ENCODE measurements at places on chromosomes 2 and 18.

GRCh38 chr2:119860924-119861323 is 101.2 kb downstream of the PTPN4 start:
- DNase-seq, result no peak

DNA sequence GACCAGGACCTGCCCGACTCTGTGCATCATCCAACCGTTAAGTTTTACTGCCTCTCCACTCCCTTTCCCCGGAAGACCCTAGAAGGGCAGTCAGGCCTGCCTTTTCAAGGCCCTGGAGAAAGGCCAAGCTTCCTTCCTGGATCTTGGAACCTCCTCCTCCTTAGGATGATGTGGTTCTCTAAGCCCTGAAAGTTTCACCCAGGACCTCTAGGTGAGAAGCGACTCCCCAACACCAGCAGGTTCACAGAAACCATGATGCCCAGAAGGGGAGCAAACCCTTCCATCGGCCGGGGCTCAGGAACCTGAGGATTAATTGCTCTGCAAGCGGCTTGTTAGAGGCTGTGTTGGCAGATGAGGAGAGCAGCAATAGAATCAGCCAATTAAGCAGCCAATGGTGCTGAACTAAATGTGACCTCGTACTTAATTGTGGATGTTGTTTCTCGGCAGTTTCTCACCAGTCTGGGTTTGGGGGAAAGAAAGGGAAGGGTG is 94.2 kb upstream of the FZD7 start:
- DNase-seq, result no peak

DNA sequence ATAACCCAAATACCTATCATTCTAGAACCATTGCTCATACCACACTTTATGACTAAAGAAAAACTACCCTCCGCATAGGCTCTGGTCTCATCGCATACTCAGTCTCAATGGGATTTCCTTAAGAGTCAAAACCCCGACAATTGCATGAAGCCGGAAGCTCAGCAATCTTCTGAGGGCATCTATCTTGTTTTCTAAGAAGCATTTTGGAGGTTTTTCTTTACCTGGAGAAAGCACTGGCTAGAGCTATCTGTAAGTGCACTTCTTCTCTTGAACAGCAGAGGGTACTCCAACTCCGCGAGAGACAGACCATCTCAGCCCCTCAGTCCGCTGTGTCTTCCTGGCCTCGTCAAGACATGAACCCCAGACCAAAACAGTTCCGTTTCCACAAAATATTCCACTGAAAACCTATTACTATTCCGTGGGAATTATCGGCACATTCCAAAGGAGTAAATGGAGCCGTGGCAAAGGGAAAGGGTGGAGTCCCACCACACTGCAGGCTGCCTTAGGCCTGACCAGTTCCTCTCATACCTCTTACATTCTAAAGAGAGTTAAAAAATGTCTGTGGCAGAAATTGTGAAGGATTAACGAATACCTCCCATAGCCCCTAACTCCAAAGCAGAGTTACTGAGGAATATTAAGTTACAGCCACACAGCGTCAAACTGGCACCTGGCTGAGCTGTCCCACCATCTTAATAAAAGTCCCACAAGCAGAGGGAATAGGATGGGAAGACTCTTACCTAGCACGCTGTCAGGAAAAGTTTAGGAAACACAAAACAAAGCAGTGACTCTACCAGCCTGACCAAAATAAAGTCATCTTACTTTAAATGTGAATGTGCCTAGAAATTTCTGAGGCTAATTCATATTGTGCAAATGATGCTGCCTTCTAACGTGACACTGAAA is 325.6 kb upstream of the VRK2 start:
- DNase-seq, result peak; percentile 27

- DNase-seq, result no peak
These were observed 46.5 kb downstream of the IL1RL2 start for GRCh38 chr2:102233132-102233884.

GRCh38 chr18:45688833-45689232 is 35.1 kb upstream of the SLC14A1 start:
- DNase-seq, result no peak

DNA sequence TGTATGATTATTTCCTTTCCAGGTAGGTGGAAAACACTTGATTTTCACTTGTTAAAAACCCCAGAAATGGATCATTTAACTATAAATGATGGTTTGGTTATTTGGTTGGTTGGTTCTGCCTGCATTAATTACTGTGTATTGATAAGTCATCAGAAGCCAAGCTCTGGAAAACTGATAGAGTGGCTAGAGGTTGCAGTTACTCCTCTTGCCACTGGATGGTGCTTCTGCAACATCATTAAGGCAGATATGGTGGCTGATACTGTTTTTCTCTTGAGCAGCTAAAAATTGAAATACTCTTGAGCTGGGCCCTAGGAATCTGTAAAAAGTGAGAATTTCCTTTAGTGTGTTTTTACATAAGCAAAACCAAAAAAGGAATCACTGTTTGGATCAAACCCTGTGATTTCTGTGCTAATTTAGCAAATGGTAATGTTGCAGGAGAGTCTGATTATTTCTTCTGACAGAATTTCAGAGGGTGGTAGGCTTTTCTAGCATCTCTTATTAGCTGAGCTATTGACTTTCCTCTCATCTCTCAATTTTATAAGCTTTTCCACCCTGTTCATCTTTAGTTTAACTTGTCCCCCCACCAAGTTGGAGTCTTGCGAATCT is 54.3 kb downstream of the RAB10 start:
- DNase-seq, result no peak

GRCh38 chr2:233464056-233464455 is 102.5 kb downstream of the USP40 start:
- no peak for DNase-seq

DNA sequence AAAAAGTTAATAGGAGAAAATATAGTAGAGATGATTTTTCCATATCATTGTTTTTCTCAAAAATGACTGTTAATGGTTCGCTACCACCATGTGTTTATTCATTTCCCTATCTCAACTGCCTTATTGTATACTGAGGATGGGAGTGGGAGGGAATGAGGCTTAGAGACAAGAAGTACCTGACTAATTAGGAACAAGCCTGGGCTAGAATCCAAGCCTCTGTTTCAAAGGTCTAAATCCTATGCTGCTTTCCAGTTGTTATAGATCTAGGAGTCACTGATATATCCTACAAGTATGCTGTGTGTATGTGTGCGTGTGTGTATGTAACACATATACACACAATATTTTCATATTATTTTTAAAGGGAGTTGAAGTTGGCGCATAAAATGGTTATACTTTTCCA is 465.9 kb downstream of the EPHA4 start:
- peak; percentile 7 for DNase-seq

- no peak for DNase-seq
These were observed 14.5 kb upstream of the MAT2A start for GRCh38 chr2:85524336-85524908.

DNA sequence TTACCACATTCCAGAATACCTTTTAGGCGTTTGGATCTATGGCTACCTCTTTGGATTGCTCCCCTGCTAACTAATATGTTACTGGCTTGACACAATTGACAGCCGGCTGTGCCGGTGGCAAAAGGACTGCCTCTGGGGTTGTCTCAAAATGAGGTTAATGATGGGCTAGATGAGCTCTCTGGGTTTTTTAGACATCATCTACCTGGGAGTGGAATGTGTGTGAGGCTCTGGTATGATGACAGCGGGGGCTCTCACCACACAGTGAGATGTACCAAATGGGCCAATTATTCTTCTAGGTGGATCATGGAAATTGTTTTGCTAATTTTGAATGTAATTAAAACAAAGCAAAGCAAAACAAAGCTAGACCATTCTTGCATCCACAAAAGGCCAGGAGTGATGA is 391.1 kb upstream of the SPRED2 start:
- DNase-seq, result no peak

GRCh38 chr18:76495006-76495370 is at the start of gene ZNF516:
Gene ZNF516 (minus strand): TSS chr18:76495242. CDS start chr18:76443054, 52,188 bp downstream.
- DNase-seq, result no peak

GRCh38 chr2:109516445-109517117 is 97.2 kb downstream of the SEPTIN10 start:
- no peak for DNase-seq

GRCh38 chr18:61132031-61132430 is 201.2 kb upstream of the CDH20 start:
- no peak for DNase-seq

GRCh38 chr2:137175246-137175645 is 409.9 kb downstream of the THSD7B start:
- no peak for DNase-seq

DNA sequence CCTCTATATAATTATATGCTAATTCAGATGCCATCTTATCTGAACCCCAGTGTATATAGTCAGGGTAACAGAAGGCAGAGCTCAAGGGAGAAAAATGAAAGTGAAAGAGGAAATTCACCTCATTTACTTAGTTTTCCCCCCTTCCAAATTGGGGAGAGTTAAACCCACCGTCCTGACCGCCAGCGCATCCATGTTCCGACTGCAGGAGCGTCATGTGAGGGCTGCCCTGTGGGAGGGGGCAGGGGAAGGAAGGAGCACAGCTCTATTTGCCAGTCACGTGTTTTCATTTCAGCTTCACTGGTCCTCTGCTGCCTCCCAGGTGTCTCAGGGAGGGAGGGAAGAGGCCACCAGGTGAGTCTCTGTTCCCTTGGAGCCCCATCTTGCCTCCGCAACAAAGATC is 13.2 kb downstream of the CNNM4 start:
- peak; percentile 41 for DNase-seq

DNA sequence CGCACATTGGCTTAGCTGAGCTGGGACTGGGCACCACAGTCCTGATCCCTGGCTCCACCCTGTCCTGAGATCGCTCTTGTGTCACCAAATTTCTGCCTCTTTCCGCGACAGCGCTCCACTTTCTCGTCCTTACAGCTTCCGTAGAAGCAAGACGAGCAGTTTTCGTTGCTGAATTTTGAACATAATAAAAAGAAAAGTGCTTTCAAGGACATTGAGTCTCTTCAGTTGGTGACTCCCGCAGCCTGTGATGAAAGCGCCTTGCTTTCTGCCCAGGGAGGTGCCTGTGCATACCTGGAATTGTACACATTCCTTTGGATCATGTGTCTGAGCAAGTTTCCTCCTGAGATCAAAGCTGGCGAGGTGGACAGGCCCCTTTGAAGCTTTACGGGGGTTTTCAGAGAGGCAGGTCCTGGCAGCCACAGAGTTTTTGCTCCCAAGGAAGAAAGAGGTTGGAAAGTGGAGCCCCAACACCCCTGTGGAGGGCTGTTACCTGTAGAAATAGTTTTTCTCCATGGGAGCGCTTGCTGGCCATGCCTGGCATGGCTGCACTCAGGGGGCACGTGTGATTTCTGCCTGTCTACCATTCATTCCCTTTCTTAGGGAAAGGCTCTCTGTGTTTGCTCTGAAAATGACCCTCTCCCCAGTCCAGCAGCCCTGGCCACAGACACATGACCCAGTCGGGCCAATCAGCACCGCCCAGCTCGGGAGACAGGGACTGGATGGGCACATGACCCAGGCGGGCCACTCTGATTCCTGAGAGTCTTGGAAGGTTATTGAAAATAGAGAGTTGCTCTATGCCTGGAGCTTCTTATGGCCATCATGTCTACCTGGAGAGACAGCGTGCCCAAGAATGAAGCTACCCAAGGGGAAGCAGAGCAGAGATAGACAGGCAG is 115.6 kb upstream of the OTOS start:
- DNase-seq, result no peak

DNA sequence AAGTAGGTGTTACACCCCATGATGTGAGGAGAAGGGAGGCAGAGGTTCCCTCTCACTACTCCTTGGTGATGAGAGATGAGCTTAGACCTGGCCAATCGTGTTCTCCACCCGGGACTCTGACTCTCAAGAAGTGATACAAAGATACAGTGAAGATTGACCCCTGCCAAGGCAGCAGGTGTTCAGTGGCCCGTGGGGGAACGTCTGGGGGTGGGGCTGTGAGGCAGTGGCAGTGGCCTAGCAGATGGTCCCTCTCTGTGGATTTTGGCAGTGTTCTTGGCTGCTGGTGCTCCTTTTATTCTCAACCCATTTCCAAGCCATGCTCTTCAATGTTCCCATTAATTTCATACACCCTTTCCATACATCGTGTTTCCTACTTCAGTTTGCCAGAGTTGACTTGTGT is 120.4 kb upstream of the NEDD4L start:
- no peak for DNase-seq

DNA sequence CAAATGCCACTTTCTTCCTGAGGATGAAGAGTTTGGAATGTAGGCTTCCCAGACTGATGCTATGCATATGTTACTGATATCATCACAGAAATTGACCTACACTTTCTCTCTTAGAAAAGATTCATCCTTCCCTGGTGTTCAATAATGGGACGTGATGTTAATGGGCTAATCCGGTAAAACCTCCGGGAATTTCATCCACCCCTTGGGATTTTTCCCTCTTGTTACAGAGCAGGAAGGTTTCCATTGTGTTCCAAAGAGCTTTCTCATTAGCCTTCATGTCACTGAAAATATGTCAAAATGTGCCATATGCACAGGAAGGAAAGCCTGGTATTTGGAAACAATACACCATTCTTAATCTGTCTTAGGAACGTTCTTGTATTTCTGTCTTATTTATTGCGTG is 20.7 kb downstream of the ALPK2 start:
- DNase-seq, result no peak

DNA sequence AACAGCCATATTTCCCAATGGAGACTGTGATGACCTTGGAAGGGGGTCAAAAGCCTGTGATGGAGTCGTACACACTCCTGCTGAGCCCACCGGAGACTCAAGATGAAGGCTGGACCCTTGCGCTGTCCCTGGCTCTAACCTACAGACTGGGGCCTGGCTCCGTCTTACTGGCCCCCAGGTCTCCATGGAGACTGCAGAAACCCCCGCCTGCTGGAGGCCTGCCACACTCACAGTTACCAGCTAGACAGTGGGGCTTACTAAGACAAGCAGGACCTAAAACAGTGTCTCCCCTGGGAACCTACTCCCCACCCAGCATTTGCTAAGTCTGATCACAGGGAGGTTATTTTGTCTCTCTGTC is 9.6 kb downstream of the C2orf72 start:
- no peak for DNase-seq

- peak; percentile 53 for DNase-seq
These were observed 22.7 kb upstream of the PDIA6 start for GRCh38 chr2:10835052-10835970.

- DNase-seq, result peak; percentile 21
These were observed 143.1 kb downstream of the KCTD1 start for GRCh38 chr18:26405190-26405801.

GRCh38 chr18:46422552-46423055 is 234.4 kb downstream of the LOXHD1 start:
- no peak for DNase-seq

DNA sequence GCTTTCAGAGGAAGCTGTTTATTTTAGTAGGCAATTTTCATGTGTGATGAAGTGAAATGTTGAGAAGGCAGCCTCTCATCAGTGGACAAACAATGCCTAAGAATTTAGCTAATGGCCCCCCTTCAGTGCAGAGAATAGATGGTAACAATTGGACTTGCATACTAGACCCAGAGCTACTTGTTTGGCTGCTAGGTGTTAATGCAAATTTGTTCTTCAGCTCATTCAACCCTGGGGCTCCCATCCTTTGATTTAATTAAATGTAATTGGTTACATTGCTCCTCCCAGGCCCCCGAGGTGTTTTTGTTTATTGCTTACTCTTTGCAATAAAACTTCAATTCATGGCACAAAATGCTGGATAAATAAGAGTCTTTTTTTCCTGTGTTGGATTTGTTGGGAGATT is 68.6 kb downstream of the CAMKMT start:
- no peak for DNase-seq

GRCh38 chr2:166013878-166014277 is 60.3 kb upstream of the TTC21B start:
- no peak for DNase-seq
